ENCODE measurements at places on chromosomes 12 and 14.

DNA sequence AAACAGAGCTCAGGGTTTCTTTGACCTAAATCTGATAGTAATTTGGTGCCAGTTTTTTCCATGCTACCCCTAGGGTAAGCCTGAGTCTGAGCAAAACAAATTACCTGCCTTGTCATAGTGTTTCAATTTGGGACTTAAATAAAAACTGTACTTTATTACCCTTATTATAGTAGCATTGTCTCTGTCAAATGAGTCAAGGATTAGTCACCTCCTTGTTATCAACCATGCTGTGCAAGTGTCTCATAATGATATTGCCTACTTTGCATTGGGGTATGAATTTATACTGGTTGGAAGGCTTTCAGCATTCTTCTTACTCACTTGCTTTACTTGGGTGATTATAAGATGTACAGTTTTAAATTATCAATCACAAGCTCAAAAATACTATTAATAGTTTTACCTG lies 380.0 kb downstream of the LRFN5 start:
- DNase-seq, result no peak

GRCh38 chr14:64541972-64542835 lies 1.7 kb downstream of the HSPA2 start:
- no peak for DNase-seq

DNA sequence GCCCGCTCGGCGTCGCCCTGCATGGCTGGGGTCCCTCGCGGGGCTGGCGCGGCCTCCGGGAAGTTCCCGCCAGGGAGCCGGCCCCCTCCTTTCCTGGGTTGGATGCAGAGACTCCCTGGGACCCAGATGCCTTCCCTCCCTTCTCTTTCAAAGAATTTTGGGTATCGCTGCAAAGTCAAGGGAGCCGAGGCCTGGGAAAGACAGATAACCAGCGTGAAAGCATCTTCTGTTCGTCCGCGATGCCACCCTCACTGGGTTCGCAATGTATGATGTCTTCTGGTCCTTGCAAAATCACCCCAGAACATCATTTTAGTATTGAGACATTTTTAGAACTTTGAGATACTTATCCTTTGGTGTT lies 451 bp downstream of the IRAK3 start:
- no peak for DNase-seq

DNA sequence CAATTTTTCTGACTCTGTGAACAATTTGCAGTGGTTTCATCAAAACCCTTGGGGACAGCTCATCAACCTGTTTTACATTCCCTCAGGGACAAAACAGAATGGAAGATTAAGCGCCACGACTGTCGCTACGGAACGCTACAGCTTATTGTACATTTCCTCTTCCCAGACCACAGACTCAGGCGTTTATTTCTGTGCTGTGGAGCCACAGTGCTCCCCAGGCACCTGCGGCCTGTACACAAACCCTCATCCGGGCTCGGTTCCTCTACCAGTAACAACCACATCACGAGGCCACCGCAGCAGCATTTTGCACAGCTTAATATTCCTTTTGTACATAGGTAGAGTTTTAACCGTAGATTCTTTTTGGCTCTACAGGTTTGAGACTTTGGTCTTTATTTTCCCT lies 397.4 kb upstream of the OR4E1 start:
- DNase-seq, result peak; percentile 74

DNA sequence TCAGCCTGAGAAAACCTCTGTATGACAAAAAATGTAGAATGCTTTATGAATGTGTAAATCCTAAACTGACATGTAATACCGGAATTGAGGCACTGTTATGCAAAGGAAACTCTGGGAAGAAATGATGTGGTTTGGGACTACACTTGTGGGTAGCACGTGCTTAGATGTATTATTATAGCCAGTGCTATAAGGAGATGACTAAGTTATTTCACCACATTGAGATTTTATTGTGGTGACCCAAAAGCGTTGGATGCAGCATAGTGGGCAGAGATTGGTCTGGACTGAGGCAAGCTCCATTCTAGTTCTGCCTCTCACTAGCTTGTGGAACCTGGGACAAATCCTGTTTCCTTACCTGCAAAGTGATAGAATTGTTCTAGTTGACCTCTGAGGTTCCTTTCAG lies 172.2 kb downstream of the SNAPC1 start:
- no peak for DNase-seq

GRCh38 chr12:101604132-101604531 lies 9.4 kb downstream of the MYBPC1 start:
- no peak for DNase-seq

DNA sequence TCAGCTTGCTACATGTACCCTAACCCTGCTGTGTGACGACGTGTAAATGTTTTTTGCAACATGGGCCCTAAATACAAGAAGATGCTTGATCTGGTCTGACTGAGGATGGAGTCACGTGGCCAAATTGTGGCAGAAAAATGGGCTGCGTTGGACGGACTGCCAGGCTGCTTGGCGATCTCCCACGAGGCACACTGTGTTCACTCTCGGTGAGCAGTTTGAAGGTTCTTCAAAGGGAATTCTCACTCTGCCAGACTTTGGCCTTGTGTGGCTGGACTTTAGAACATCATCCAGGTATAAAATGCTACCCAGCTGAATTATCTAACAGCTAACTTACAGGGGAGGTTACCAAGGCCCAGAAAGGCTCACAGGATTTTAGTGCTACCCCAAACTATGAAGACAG lies 85.1 kb downstream of the KDM2B start:
- DNase-seq, result no peak

DNA sequence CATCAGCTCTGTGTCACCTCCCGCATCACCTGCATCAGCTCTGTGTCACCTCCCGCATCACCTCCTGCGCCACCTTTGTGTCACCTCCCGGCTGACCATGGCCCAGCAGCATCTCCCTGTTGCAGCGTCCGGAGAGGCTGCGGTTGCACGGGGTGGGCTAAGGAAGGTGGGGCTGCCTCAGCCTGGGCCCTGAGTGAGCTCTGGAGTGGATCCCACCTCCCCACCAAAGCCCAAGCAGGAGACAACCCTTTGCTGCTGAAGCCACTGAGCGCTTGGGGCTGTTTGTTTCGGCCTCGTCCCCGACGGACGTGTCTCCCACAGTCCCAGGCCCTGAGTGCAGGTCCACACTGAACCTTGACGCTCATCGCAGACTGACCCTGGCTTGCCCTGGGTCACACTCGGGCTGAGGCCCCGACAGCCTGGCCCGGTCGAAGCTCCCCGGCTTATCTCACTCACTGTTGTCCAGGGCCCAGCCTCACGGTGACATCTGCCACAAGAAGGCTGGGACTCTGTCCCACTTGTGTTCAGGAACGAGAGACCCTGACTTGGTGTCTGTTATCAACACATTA lies 12.2 kb downstream of the TMEM121 start:
- peak; percentile 21 for DNase-seq

GRCh38 chr14:56297449-56297848 lies 179.2 kb downstream of the PELI2 start:
- DNase-seq, result no peak

DNA sequence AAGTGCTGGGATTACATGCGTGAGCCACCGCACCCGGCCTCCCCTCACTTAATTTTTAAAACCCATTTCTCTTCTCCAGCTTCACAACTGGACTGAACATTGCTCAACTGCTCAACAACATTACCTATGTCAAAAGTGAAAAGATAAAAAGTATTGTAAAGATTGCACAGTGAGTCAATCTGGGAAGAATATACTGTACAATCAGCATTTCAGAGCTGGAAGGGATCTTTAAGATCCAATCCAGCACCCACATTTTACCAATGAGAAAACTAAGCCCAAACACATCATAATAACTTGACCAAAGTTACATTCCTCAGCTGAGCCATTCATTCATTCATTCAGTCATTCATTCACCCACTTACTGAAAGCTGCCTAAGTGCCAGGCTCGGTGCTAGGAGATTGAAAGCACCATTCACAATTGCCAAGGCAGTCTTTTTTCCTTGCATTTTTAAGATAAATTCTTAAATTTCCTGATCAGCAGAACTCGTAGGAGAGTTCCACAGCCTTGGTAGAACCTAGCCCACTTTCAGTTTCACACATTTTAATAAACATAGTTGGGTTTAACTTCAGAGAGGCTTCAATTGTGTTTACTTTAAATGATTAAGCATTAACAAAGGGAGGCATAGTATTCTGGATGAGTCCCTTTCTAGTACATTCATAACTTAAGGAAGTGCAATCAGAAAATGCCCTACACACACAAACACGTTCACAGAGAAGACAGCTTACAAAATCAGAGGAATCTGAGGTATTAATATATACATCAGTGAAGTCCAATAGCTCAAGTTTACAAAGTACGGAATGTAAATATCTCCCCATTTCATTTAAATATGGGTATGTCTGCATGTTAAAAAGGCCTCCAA lies 3.0 kb downstream of the GALNT4 start:
- DNase-seq, result no peak

DNA sequence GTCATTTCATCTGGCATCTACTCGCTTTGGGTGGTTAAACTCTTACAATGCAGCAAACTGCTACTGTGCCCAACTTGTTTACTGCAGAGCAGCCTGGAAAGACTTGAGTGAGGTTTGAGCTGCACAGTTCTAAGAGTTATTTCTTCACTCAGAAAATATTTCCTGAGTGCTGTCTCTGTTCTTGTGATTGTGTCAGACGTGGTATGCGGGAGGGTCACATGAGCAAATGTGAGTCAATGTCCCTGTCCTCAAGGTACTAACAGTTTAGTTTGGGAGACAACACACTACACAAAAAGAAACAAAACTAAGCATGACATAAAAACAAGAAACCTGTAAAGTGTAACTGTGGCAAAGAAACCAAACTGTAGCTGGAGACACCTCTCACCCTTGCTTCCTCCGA lies 32.4 kb downstream of the FLVCR2 start:
- no peak for DNase-seq
